SHP77 (cell line): ENCODE measurements at places on chromosomes 12 and 14.

DNA sequence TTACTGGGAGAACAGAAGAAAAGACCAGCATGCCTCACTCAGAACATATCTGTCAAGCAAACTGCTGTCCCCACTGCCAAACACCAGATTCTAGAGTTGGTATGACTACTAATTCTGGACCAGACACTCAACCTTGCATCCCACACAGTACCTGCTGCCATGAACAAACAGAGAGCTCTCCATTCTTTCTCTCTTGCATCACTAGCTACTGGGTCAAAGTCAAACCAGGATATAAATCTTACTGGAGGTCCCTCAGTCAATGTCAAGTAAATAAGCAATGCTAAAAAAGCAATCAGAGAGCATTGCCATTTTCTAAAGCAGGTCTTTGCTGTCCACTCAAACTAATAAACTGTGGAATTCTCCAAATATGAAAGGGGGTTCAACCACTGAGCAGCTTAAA is 452.4 kb upstream of the SEL1L start:
- no peak for DNase-seq

DNA sequence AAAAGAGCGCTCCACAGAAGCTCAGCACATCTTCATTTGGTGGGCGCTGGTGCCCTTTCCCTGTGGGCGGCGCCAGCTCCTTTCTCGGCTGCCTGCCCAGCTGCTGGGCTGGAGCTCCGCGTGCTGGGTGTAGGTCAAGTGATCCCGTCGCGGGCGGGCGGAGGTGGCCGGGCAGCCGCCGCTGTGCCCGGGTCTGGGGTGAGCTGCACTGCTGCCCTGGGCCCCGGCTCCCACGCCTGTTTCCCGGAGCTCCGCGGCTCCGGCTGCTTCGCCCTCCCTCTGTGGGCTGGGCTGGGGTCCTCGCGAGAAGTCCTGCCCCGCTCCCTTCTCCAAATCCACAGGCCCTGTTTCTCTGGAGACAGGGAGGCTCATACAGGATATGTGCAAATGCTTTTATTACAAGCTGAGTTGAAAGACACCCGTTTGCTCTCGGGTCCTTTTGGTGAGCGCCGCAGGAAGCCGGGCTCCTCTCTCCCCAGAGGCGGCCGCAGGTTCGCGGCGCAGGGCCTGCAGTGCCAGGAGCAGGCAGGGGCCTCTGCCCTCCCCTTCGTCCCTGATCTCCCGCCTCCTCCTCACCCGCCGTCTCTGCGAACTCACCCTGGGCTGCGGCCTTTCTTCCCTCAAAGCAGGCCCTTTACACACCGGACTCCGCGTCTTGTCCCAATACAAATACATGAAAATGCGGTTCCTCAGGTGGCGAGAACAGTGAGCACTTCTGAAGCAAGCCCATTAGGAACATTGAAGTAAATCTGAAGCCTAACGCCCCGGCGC is 67.8 kb upstream of the CAPRIN2 start:
- DNase-seq: peak; percentile 68

- no peak for DNase-seq
Measured at GRCh38 chr12:19893514-19893913, 454.2 kb downstream of the AEBP2 start.

GRCh38 chr12:131116468-131117117 is 162.9 kb downstream of the ADGRD1 start:
- no peak for DNase-seq

GRCh38 chr12:18868717-18869116 is 130.8 kb downstream of the CAPZA3 start:
- no peak for DNase-seq

GRCh38 chr12:118319627-118320026 is 53.1 kb downstream of the TAOK3 start:
- DNase-seq: no peak

DNA sequence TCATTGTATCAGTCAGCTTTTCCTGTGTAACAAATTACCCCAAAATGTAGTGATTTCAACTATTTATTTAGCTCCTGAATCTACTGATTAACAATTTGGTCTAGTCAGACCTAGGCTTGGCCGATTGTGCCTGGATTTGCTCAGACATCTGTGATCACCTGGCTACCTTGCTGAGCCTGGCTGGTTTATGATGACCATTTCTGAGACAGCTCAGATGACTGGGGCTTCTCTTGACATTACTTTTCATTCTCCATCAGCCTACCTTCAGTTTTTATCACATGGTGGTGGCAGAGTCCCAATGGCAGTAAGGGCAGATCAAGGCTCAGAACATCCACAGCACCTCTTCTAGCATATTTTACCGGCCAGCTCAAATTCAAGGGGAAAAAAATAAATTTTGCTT is 286.3 kb downstream of the BTG1 start:
- DNase-seq: no peak

- no peak for DNase-seq
Measured at GRCh38 chr14:61891810-61892209, 129.6 kb downstream of the SNAPC1 start.

DNA sequence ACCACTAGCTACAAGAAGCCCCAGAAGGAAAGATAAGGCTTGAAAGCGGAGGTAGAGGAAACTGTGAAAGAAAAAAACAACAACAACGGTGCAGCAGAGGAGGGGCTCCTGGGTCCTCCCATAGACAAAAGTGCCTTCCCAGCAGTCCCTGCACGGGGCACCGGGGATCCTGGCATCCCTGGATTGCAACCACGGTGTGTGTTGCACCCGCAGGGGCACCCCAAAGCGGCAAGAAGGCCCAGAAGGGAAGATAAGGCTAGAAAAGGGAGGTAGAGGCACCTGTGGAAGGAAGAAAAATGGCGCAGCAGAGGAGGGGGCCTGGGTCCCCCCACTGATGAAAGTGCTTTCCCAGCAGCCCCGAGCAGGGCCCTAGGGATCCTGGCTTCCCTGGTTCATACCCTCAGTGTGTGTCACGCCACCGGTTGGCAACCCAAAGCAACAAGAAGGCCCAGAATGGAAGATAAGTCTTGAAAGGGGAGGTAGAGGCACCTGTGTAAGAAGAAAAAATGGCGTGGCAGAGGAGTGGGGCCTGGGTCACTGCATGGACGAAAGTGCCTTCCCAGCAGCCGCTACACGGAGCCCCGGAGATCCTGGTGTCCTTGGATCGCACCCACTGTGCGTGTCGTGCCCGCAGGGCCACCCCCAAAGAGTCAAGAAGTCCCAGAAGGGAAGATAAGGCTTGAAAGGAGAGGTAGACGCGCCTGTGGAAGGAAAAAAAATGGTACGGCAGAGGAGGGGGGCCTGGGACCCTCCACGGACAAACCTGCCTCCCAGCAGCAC is 281.0 kb downstream of the ALG10 start:
- DNase-seq: no peak

- DNase-seq: no peak
Measured at GRCh38 chr14:96112032-96112431, 72.9 kb downstream of the C14orf132 start.

GRCh38 chr12:54282949-54283593 is 2.5 kb downstream of the HNRNPA1 start:
- DNase-seq: no peak

- peak; percentile 47 for DNase-seq
Measured at GRCh38 chr14:65164068-65164824, 61.9 kb upstream of the MAX start.

DNA sequence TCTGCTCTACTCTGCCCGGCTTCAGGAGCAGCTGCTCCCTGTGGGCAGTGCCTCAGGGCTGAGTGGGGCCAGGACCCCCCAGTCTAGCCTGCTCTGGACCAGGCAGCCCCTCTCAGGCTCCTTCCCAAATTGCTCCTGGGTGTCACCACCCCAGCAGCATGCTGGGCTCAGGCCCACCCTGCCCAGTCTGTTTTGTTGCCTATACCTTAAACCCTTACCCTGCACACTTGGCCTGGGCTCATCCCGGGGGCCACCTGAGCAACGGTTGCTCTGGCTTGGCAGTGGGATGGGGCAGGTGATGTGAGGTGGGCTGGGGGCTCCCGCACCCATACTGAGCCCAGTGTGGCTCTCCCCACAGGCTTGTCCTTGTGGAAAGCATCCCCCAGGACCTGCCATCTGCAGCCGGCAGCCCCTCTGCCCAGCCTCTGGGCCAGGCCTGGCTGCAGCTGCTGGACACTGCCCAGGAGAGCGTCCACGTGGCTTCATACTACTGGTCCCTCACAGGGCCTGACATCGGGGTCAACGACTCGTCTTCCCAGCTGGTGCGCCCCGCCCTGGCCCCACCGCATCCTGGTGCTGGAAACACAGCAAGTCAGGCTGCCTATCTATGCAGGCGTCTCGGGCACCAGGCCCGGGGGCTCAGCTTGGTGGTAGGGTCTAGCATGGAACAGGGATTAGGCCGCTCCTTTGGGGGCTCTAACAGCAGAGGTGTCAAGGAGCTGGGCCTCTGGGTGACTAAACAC is 3.9 kb downstream of the PLD4 start:
- no peak for DNase-seq

GRCh38 chr14:91968280-91968679 is 20.8 kb upstream of the FBLN5 start:
- DNase-seq: no peak

DNA sequence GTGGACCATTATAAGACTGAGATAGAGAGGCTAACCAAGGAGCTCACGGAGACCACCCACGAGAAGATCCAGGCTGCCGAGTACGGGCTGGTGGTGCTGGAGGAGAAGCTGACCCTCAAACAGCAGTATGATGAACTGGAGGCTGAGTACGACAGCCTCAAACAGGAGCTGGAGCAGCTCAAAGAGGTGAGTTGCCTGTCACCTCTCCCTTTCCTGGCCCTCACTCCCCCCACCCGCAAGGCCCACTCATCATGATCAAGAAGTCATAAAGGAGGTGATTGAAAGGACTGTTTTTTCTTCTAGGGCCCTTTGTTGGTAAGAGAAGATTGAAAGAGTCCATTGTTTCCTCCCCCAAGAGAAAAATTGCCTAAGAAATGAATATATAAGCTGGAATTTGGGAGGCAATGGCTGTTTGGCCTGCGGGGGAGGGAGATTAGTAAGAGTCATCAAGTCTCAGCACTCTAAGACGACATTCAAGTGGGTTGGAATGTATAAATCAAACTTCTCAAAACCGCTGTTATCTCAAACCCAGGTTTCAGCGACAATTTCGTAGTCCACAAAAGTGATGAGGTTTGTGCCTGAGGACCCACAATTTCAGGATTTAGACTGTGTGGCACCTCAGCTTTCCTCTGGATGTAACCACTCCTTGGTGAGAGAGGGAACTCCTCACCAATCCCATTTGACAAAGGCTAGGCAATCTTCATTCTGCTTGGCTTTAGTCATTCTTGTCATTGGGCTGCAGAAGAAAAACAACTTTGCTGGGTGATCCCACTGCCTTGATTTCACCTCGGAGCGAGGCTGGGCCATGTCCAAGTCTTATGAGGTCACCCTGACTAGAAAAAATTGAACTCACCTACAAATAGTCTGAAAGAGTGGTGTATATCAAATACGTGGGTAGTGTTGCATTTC is 966 bp downstream of the BICD1 start:
- DNase-seq: no peak

GRCh38 chr12:10607885-10608458 is 5.4 kb downstream of the MAGOHB start:
- no peak for DNase-seq

- DNase-seq: no peak
Measured at GRCh38 chr14:86712176-86712575, 1182.2 kb downstream of the FLRT2 start.

DNA sequence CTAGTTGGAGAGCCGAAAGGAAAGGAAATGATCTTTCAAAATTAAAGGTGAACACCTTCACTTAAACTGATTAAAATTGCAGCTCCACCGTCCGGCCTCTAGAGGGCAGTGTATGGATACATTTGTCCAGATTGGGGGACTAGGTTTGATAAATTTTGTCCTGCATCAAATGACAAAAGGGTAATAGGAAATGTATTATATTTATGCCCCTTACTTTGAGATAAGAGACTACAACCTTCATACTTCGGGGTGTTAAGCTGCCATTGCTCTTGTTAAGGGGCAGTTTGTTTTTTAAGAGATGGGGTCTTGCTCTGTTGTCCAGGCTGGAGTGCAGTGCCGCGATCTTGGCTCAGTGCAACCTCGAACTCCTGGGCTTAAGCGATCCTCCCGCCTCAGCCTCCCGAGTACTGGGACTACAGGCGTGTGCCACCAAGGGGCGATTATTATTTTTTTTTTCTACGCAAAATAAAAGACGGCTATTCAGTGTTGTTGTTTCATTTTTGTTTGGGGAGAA is 818 bp upstream of the SUOX start:
- DNase-seq: peak; percentile 51
